Colonic mucosa (tissue), 4 donors: ENCODE measurements at places on chromosomes 5 and 9. TPM values are rescaled to one million over a fixed set of nuclear protein-coding genes. Genes with fewer than 3 reads are reported as not detected.

DNA sequence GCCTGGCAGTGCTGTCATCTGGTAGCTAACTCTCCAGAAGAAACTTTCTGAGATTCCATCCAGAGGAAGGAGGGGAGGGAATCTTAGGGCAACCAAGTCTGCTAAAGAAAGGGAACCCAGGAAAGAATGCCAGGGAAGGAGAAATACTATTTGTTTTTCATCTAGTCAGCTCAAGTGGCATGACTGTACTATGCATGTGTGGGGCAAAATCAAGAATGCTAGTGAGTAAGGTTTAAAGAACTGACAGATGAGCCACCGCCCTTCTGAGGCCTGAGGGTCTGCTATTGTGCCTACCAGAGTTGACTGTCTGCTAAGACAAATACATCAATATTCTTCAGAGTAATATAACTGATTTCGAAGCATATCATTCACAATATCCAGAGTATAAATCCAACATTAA lies 204.2 kb downstream of the SLC12A2 start:
- no peak for DNase-seq

DNA sequence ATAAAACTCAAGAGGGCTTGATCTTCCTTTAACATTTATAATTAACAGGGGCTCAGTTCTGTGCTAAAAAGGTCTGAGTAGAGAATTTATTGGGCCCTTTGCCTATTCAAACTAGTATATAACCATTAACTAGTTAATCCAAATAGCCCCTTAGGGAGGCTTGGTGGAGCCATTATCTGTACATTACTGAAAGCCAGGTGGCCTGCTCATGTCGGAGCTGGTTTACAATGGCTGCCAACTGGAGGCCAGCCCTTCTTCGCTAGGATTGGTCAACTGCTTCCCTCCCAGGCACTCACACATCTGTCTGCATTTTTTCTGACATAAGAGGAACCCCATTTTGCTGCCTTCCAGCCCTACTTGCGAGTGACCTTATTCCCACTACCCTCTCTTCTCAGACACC lies 30.4 kb upstream of the NDFIP1 start:
- no peak for DNase-seq

Gene DCTN4
- total RNA-seq: 40.8 TPM

Gene DMRT3
- not detected for total RNA-seq

Gene C9
- 0.57 TPM for total RNA-seq

DNA sequence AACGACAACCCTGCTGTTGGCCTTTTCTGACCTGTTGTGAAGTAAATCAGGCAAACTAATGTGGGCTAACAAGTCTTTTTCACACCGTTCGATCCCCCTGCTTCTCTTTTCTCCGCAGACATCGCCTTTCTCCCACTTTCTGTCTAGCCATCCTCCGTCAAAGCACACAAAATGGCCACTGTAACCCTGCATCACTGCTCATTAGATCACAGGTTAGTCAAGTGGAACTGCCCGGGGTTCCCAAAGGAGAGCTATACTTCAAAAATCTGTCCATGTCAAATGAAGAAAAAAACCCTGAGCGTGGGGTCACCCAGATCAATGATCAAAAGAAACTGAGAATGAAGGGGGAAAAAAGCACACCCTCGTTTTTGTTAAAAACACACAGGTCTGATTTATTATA lies 212.1 kb downstream of the ARL15 start:
- DNase-seq: no peak

GRCh38 chr5:134873494-134873893 lies 677 bp upstream of the TXNDC15 start:
- no peak for DNase-seq

GRCh38 chr9:75462866-75463265 lies 374.6 kb downstream of the OSTF1 start:
- DNase-seq: no peak

Gene CDH6
- total RNA-seq: 2.0 TPM

Gene ADAMTS16
- total RNA-seq: not detected

- DNase-seq: no peak
These were observed 115.4 kb downstream of the DENND1A start for GRCh38 chr9:123814496-123814895.

DNA sequence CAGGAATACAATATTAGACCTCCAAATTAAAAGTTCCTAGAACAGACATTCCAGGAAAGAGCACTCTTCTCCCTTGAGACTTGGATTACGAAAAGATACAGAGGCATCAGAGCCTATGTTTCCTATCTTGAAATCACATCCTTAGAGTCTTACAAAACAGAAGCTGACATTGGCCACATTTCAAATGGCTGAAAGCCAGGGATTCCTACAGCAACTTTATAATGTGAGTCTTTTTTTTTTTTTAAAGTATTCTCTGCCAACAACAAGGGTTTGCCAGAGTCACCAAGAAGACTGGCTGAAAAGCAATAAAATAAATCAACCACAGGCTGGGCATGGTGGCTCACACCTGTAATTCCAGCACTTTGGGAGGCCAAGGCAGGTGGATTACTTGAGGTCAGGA lies 63.1 kb downstream of the TRPM6 start:
- DNase-seq: peak; percentile 79

Gene EIF4E1B
- total RNA-seq: not detected

Gene TPRN
- 83.1 TPM for total RNA-seq

Gene PCDHA9
- not detected for total RNA-seq

GRCh38 chr5:166111021-166111420 lies 2180.4 kb upstream of the WWC1 start:
- DNase-seq: no peak

GRCh38 chr9:134555094-134555650 lies 86.4 kb upstream of the COL5A1 start:
- DNase-seq: no peak

- DNase-seq: no peak
These were observed 400.8 kb upstream of the PTGER4 start for GRCh38 chr5:40278881-40279280.

DNA sequence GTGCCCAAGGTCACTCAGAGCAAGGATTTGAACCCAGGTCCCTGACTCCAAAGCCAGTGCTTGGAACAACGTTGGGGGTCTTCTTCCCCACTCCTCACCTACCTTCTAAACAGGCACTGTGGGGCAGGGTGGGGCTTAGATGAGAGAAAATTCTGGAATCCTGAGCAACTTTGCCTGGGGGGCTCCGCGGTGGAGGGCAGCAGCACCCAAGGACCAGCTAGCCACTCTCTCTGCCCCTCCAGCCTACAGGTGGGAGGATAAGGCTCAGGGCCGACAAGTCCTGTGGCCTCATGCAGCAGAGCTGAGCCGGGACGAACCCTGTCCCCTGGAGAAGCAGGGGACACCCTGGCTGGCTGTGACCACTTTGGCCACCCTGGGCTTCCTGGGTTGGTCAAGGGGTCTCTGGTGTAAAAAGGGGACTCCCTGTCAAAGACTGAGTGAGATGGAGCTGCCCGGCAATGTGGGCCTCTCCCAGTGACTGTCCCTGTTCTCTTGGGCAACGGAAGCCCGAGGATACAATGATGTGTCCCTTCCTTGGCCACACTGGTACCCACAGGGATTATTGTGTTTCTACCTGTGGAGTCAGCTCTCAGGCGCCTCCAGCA lies 26.5 kb downstream of the CEL start:
- DNase-seq: no peak

Gene IFNA2
- not detected for total RNA-seq
